Upper lobe of right lung (tissue), 1 donor: ENCODE measurements at places on chromosomes 7 and 10. TPM values are rescaled to one million over a fixed set of nuclear protein-coding genes. Genes with fewer than 3 reads are reported as not detected.

- DNase-seq, result no peak
- no peak overlapping the region for H3K4me3 ChIP-seq
- no peaks in the 10 kb centered on the region for H3K4me1 ChIP-seq
- H3K27me3 ChIP-seq, result no peaks in the 10 kb centered on the region
- no peaks in the 10 kb centered on the region for H3K36me3 ChIP-seq
- H3K27ac ChIP-seq, result no peak overlapping the region
Observed at GRCh38 chr10:71562904-71563303, 156.7 kb downstream of the C10orf105 start.

DNA sequence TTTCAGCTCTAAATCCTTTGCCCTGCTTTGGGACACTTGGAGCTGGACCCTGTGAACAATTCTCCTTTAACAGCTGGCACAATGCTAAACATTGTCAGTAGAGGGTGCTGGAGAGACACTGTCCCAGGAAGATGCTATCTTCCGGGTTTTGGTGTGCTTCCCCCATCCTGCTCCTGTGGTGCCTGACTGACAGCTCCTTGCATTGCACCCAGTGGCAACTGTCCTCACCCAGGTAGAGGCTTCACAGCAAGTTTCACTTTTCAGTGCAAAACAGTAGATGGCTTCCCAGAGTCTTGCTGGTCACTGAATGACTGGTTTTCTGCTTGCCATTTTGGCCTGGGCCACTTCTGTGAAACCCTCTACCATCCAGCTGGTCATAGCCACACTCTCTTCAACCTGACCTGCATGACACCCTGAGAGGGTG is 77.3 kb downstream of the CDC14C start:
- no peak overlapping the region for H3K27ac ChIP-seq
- H3K4me3 ChIP-seq, result no peak overlapping the region
- no peaks in the 10 kb centered on the region for H3K36me3 ChIP-seq
- H3K4me1 ChIP-seq, result no peaks in the 10 kb centered on the region
- DNase-seq, result no peak

DNA sequence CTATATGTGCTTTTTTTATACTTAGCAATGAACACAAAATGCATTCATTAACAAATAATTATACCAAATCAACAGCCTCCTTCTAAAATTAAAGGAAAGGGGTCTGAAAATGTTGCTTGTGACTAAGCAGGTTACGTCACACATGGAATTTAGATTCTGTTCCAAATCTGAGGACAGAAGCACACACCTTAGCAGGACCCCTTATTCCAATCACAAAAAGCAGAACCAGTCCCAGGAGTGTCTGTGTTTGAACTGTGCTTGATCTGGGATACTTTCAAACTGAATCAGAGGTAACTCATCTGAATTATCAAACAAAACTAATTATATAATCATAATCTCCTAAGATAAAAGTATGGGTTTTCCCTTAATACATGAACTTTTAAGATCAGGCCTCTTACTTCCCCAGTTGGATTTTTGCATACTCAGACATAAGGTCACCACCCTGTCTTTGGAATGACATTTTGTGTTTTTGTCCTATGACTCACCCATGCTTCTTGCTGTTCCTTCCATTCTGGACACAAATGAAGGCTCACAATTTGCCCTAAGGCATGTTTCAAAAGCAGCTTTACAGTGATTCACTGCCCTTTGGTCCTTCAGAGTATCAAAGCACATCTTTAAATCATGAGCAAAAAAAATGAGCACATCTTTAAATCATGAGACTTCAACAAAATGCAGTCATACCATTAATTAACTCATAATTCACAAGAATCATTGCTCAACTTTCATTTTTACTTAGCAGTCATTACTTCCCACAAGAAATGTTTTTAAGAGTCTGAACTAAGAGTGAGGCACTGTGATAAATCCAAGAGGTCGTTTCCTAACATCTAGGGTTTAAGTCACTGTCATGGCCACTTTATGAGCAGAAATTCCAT is 35.5 kb downstream of the SEMA3C start:
- peak overlapping the region; percentile 33 for H3K27ac ChIP-seq
- no peaks in the 10 kb centered on the region for H3K4me1 ChIP-seq
- no peaks in the 10 kb centered on the region for H3K36me3 ChIP-seq
- H3K4me3 ChIP-seq, result no peak overlapping the region
- DNase-seq, result no peak
- no peaks in the 10 kb centered on the region for H3K27me3 ChIP-seq

Gene HOXA11
- total RNA-seq, result not detected

DNA sequence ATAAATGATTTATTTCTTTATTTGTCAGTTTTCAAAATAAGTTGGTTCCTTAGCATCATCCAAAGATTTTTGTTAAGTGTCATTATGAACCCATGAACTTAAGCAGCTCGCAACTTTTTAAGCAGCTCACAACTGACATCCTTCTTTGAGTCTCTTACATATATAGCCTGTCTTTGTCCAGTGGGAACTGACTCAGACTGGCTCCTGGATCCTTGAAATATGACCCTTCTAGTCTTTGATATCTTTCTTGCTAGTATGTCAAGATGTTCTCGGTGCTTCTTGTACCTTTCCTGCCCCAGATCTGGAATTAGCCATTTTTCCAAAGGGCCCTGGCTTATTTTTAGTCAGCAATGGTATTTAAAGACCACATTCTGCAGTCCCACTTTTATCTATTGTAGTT is 53.9 kb upstream of the ARID5B start:
- H3K4me3 ChIP-seq, result no peak overlapping the region
- DNase-seq, result no peak
- H3K27ac ChIP-seq, result no peak overlapping the region

DNA sequence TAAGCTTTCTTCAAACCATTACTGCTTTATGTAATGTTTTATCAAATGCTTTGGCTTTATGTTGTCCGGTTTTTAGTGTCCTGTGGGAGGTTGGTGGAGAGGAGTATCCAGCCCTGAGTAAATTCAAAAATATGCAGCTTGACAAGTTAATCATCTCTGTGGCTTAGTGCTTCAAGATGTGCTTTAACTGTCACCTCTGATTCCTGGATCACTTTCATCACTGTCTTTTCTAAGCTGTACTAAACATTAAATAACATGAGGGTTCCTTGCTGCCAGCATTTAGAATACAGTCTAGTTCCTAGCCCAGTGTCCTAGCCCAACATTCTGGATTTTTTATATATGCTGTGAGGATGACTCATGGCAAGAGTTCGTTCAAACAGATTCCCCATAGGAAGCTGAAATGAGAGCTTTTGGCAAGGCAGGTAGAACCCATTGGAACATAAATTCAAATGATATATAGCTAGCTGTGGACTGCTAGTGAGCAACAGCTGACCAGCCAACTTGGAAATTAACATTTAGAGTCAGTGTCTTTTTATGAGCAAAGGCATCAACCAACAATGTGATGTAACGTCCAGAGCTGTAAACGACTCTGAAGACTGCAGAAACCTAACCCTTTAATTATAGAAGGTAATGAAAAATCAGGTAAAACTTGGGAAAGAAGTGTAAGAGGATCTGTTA is 80.6 kb upstream of the OIT3 start:
- no peak for DNase-seq
- no peaks in the 10 kb centered on the region for H3K36me3 ChIP-seq
- no peak overlapping the region for H3K4me3 ChIP-seq
- no peak overlapping the region for H3K27ac ChIP-seq
- no peaks in the 10 kb centered on the region for H3K4me1 ChIP-seq

DNA sequence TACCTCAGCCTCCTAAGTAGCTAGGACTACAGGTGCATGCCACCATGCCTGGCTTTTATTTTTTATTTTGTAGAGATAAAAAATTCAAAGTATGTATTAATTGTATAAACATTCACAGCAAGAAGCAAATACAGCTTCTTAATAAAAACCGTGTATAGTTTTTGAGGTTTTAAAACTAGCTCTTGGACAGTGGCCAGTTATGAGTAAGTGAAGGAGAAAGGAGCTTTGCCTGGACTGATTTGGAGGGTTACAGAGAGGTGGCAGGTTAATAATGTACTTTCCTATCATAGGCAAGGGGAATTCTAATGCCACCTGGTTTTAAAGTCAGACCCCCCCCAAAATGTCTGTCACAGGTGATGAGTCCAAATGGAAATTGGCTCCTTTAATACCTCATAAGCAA is 43.4 kb downstream of the ZNRF2 start:
- no peaks in the 10 kb centered on the region for H3K36me3 ChIP-seq
- no peak for DNase-seq
- no peak overlapping the region for H3K4me3 ChIP-seq
- no peaks in the 10 kb centered on the region for H3K27me3 ChIP-seq
- H3K4me1 ChIP-seq, result peaks cover 8% of the 10 kb centered on the region

DNA sequence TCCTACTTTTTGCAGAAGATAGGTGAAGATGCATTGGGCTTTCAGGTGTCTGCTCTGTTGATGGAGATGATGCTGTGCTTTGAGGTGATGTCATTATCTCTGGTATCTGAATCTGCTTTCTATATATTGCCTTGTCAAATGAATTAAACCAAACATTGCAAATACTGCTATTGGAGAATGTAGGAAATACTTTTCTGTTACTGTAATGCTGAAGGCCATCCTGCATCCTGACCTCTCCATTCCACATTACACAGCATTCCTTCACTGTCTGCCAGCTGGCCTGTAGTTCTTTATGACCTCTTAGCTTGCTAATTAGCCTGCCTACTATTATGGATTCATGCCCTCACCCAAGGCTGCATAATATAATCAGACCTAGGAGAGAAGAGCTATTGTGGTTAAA is 73.2 kb downstream of the VCL start:
- H3K36me3 ChIP-seq, result peaks cover 44% of the 10 kb centered on the region
- peaks cover 15% of the 10 kb centered on the region for H3K4me1 ChIP-seq
- H3K4me3 ChIP-seq, result no peak overlapping the region
- DNase-seq, result no peak

GRCh38 chr7:155204744-155205367 is 92.8 kb upstream of the INSIG1 start:
- peak overlapping the region; percentile 87 for H3K27ac ChIP-seq
- H3K27me3 ChIP-seq, result no peaks in the 10 kb centered on the region
- H3K4me3 ChIP-seq, result peak overlapping the region; percentile 45
- H3K4me1 ChIP-seq, result no peaks in the 10 kb centered on the region
- no peaks in the 10 kb centered on the region for H3K36me3 ChIP-seq
- DNase-seq, result no peak

DNA sequence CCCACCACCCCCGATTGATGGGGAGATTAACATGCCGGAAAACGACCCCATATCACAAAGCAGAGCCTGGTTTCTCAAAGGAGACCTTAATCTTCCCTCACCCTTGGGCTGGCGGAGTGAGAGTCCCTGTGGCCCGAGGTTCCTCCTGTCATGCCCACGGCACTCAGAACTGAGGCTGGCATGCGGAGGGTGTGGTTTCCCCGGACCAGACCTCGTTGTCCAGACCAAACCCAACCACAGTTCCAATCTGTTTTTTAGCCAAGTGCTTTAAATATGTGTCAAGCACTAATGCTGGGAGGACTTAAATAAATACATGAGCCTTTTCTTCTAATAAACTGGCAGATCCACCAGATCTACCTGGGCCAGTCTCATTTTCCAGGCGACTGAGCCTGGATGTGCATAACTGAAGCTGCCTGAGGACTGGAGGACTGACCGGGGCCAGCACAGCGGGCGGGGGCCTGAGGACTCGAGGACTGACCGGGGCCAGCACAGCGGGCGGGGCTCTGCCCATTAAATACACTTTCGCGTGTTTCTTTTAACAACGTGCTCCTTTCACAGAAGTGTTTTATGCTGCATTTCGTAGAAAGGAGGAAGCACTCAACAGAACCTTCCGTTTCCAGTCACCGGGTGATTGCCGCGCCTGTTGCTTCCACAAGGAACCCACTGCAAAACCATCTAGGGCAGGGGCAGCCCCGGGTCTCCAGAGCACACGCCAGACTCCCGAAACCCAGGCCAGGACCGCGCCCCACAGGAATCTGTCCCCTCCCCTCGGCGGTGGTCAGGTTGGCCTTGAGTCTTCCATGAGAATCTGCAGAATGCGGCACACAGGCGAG is 334.6 kb downstream of the PTPRN2 start:
- H3K4me1 ChIP-seq, result no peaks in the 10 kb centered on the region
- H3K27ac ChIP-seq, result no peak overlapping the region
- no peaks in the 10 kb centered on the region for H3K36me3 ChIP-seq
- peak; percentile 61 for DNase-seq

GRCh38 chr10:20887706-20888555 is 9.2 kb downstream of the NEBL start:
- DNase-seq, result no peak
- no peak overlapping the region for H3K27ac ChIP-seq
- H3K27me3 ChIP-seq, result no peaks in the 10 kb centered on the region
- H3K36me3 ChIP-seq, result peaks cover 4% of the 10 kb centered on the region
- H3K4me3 ChIP-seq, result no peak overlapping the region

- DNase-seq, result no peak
- H3K36me3 ChIP-seq, result no peaks in the 10 kb centered on the region
- H3K4me1 ChIP-seq, result no peaks in the 10 kb centered on the region
- H3K27me3 ChIP-seq, result no peaks in the 10 kb centered on the region
- no peak overlapping the region for H3K4me3 ChIP-seq
Observed at GRCh38 chr10:105056413-105056812, 415.3 kb downstream of the SORCS3 start.

DNA sequence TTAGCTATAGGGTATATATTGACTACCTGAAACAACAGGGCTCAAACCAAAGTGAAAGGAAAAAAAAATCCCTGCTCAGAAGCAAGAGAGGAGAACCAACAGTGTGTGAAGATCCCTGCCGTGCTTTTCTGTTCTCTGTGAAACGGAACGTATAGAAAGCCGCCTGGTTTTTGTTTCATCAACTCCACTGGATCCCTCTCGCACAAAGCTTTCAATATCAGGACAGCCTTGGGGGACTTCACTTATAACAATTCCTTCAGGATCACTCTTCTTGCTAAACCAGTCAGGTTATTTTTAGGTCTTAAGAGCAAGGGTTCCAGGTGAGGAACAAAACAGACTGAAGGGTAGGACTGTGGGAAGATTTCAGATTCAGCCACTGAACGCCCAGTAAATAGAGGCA is 151.1 kb upstream of the CACNA2D1 start:
- H3K27ac ChIP-seq, result no peak overlapping the region
- H3K36me3 ChIP-seq, result no peaks in the 10 kb centered on the region
- no peak for DNase-seq

Gene MRLN
- not detected for total RNA-seq

DNA sequence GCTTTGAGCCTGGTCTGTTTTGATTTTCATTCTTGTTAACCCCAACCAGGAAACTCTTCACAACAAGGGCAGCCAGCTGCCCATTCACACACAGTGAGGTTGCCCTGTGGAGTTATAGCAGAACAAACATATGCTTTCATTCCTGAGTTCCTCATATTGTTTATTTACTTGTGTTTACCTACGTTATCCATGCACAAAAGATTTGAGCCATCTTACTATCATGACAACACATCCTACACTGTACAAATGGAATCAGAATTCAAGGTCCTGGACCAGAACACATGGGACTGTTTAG is 21.7 kb upstream of the BMPER start:
- H3K4me1 ChIP-seq, result peaks cover 3% of the 10 kb centered on the region
- H3K27ac ChIP-seq, result no peak overlapping the region
- H3K4me3 ChIP-seq, result no peak overlapping the region
- H3K36me3 ChIP-seq, result no peaks in the 10 kb centered on the region
- DNase-seq, result no peak
- H3K27me3 ChIP-seq, result no peaks in the 10 kb centered on the region

- H3K27me3 ChIP-seq, result no peaks in the 10 kb centered on the region
- H3K4me1 ChIP-seq, result peaks cover 10% of the 10 kb centered on the region
- no peak overlapping the region for H3K27ac ChIP-seq
- H3K4me3 ChIP-seq, result no peak overlapping the region
- DNase-seq, result no peak
- H3K36me3 ChIP-seq, result no peaks in the 10 kb centered on the region
Observed at GRCh38 chr10:12838995-12839927, 162.3 kb downstream of the CCDC3 start.
